ENCODE measurements at places on chromosomes 6 and 20.

- DNase-seq = no peak
These were observed 5.6 kb downstream of the FILIP1 start for GRCh38 chr6:75488033-75488432.

DNA sequence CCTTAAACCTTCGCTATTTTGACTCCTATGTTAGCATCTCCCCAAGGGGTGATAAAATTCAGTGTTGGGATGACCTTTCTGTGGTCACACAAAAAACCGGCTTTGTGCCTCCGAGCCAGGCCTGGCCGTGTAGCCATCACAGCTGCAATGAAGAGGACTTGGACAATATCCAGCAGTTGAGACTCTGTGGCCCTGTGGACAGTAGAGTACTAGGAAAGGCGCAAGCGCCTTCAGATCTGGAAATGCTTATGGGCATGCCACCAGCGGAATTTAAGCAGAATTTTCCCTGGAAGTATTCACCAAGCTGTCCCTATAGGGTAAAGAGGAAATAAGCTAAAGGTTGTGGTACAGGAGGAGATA, 63.3 kb upstream of the SLC2A12 start:
- DNase-seq = no peak

DNA sequence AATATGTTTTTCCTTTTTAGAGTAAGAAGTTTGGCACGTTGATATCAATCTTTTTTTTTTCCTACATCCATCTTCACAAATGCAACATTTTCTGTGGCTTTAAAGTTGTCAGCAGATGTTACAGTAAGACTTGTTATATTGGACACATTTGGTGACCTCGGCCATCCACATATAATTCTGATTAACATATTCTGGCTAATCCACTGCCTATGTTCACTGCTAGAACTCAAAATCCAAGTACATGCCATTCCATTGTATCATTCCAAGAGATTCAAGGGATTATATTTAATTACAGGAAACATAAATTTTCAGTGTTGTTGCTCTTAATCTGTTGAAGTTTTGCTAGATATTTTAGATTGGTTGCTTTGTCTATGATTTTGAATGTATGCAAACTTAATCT, 367.6 kb downstream of the TENT5A start:
- no peak for DNase-seq

GRCh38 chr6:105892577-105893262, 193.4 kb upstream of the PRDM1 start:
- DNase-seq = peak; percentile 73

GRCh38 chr20:58309591-58310290, at the start of gene RAB22A:
Gene RAB22A (plus strand): TSS chr20:58309715. CDS start chr20:58309977, 262 bp downstream.
- peak; percentile 79 for DNase-seq

DNA sequence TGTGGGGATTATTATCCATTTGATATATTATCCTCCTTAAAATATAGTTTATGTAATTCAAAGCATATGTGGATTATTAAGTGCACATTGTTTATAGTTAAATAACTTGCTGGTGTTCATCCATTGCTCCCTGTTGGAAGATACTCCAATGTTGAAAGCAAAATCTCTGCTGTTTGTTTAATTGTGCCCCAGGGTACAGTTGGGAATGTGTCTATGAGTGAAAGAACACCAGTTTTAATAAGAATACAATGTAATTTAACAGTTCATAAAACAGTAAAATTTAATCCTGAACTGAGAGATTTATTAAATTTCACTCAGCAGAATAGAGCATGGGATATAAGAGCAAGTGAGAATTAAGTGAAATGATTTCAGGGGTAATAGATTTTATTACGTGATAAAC, 364.9 kb downstream of the GRIK2 start:
- no peak for DNase-seq

DNA sequence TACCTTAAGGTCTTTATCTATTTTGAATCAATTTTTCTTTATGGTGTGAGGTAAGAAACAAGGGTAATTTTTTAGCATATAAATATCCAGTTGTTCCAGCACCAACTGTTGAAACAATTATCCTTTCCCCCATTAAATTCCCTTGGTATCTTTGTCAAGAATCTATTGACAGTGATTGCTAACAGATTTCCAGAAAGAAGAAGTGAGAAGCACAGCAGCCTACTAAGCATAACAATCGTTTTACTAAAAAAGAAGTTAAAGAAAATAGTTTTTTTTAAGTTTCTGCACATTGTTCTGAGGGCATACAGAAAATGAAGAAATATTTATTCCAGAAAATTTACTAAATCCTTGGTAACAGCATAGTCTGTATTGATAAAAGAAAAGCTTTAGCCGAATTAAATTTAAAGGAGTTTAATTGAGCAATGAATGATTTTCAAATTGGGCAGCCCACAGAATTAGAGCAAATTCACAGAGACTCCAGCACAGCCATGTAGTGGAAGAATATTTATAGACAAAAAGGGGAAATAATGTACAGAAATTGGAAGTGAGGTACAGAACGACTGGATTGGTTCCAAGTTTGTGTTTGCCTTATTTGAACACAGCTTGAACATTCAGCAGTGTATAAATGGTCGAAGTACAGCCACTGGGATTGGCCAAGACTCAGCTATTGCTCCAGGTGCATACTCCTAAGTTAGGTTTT, 97.9 kb upstream of the UST start:
- DNase-seq = no peak

DNA sequence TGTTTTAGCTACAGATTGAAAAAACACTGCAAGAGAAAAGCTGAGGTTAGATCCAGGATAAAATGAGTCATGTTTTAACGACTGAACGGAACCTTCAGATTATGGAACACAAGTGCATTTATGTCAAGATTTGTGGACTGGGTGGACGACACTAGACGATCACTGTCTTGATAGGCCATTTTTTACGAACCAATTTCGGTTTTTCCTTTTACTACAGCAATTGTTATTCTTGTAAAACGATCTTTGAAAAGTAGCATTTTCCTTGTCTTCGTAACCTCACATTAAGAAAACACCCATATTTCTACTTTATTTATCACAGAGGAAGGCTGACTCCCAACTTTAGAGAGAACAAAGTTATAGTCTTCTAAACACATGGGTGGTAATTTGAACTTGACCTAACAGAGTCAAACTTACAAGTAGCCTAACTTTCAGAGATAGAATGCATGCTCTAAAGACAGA, 294.2 kb upstream of the TCF21 start:
- no peak for DNase-seq

DNA sequence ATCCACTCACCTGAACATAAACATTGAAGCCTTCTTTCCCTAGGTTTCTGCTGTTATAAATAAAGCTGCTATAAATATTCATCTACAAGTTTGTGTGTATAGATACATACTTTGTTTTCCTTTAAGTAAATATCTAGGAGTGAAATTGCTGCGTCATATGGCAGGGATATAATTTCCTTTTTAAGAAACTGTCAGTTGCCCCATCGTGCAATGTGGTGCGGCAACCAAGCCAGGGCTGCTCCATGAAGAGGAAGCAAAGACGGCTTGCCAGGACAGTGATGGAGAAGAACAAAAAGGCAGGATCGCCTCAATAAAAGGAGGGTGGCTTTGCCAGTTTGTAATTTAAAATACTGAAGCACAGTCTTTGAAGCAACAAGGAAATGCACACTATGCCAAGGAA, 36.6 kb downstream of the CITED2 start:
- no peak for DNase-seq

DNA sequence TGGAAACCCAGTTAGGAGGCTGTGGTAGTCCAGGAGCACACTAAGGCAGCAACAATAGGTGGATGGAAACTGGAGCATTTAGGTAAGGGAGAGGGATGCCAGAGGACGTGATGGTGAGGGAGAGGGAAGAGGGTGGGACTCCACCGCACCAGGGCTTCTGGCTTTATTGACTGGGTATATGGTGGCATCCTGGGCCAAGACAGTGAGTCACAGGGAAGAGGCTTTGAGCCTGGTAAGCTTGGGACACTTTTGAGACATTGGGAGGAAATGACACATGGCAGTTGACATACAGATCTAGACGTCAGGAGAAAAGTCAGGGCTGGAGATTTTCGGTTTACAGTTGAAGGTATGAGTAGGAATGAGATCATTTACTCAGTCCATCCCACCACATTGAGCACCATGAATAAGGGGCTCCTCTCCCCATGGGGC, 14.9 kb downstream of the NT5E start:
- DNase-seq = no peak

DNA sequence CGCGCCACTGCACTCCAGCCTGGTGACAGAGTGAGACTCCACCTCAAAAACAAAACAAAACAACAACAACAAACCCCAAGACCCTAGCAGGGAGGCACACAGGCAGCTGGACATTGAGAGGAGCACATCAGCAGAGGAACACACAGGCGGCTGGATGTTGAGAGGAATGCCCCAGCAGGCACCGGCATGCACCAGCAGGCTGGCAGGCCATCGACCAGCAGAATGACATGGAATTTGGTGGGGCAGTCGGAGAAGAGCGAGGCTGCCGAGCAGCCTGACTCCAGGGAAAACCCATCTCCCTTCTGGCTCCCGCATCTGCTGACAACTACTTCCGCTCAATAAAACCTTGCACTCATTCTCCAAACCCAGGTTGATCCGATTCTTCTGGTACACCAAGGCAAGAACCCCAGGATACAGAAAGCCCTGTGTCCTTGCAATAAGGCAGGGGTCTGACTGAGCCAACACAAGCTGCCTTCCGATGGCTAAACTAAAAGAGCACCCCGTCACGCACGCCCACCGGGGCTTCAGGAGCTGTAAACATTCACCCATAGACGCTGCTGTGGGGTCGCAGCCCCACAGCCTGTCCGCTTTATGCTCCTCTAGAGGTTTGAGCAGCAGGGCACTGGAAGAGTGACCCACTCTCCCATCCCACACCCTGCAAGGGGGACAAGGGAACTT, 60.2 kb downstream of the SLC22A23 start:
- no peak for DNase-seq

- no peak for DNase-seq
These were observed 420.1 kb downstream of the GJA1 start for GRCh38 chr6:121855521-121855920.

- DNase-seq = peak; percentile 85
These were observed 9.9 kb upstream of the BAK1 start for GRCh38 chr6:33589731-33590530.

DNA sequence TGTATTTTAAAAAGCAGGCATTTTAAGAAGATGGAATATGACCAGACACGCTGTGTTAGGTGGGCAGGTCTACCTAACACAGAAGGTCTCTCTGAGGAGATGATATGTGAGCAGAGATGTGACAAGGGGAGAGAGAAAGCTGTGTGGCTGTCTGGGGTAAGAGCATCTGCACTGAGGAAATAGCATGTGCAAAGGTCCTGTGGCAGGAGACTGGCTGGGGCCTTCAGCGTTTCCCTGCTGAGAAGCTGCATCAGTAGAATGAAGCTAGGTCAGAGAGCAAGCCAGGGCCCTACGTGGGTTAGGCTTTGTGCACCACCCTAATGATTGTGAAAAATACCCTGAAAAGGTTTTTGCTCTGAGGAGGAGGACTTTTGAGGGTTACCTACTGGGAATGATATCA, 87.0 kb downstream of the TXNDC5 start:
- DNase-seq = no peak

All from mesendoderm (in vitro differentiated cells).